NCI-H774 (cell line): ENCODE measurements at places on chromosomes 16 and 17.

- DNase-seq: no peak
These were observed 58.1 kb downstream of the METRNL start for GRCh38 chr17:83137523-83137922.

GRCh38 chr17:6011206-6011605 lies 59.0 kb upstream of the WSCD1 start:
- DNase-seq: no peak

- DNase-seq: no peak
These were observed 92.9 kb downstream of the IRF8 start for GRCh38 chr16:85991856-85992255.

DNA sequence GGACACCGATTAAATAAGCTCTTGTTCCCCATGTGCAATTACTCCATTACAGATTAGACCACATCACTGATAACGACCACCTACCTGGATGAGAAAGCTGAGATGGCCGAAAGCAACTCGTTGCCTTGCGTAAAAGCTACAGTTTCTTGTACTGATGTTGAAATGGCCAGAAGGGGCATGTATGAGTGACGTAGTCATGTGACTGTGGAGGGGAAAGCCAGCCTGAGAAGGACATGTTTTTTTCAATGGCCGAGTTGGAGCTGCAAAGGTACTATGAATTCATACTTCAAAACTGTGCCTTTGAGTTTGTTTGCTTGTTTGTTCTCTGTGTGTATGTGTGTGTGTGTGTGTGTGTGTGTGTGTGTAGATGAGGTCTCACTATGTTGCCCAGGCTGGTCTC lies 17.0 kb upstream of the HYDIN start:
- DNase-seq: no peak

DNA sequence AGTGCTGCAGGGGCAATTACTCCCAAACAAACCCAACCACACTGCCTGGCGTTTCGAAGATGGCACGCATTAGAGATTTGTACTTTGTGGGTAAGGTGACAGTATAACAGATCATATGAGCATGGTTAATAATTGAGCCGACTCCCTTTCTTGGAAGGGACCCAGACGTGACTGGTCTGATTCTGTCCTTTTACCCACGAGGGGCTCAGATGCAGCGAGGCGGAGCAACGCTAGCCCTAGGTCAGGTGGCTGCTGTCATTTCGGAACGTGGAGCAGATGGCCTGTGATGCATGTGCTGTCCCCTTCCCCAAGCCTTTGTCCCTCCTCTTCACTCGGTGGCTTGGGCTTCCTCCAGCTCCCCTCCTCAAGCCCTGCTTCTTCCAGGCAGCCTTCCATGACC lies 84.2 kb downstream of the SNX29 start:
- DNase-seq: no peak
